ENCODE measurements at places on chromosomes 4 and X. TPM values are rescaled to one million over a fixed set of nuclear protein-coding genes. Genes with fewer than 3 reads are reported as not detected.

ASMT gene
- not detected for total RNA-seq

TEX13D gene
- not detected for total RNA-seq

RADX gene
- 2.7 TPM for total RNA-seq

KLB gene
- total RNA-seq, result not detected

OTUD6A gene
- total RNA-seq, result not detected

Data from epithelial cell of alveolus of lung (primary cell).